H9 (cell line): ENCODE measurements at places on chromosomes 3 and 15.

- no peak for DNase-seq
Observed at GRCh38 chr3:192830291-192831110, 87.2 kb downstream of the MB21D2 start.

GRCh38 chr15:65130941-65131340 is 2.7 kb downstream of the PDCD7 start:
- peak; percentile 37 for DNase-seq

- no peak for DNase-seq
Observed at GRCh38 chr3:126954141-126954842, 28.6 kb upstream of the PLXNA1 start.

DNA sequence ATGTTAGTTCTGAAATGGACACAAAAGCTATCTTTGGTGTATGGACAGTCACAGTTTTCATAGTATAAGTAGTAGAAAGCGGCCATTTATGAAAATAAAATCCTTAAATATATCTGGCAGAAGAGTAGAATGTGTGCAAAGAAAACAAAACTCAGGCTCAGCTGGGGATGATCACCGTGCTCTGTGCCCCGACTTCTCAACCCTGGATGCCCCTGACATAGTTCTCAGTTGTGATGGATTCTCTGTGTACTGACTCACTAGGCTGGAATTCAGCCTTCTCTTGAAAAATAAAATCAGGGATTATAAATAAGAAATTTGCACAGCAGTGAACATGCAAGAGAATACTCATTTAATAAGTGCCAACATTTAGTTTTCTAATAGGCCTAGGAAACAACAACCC is 925.1 kb upstream of the NR2F2 start:
- DNase-seq, result no peak

DNA sequence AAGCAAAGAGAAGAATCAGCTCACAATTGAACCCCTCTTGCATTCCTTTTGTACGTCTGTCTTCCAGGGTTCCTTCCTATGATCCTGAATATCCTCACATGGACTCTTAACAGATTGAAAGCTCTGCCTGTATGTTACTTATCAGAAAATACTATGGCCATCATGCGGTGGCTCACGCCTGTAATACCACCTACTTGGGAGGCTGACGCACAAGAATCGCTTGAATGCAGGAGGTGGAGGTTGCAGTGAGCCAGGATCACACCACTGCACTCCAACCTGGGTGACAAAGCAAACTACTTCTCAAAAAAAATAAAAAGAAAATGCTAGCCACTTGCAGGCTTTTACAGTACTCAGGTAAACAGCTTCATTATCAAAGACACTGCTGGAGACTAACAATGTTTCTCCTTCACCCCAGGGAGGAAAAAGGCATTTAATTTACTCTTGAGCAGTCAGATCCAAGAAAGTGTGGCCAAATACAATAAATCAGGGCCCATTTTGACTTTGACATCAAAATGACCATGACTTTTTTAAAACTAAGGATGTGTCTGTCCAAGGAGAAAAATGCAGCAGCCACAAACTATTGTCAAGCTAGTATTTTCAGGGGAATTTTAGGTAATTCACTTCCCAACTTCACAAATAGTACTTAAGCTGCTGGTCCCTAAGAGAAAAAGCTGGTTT is 27.3 kb downstream of the NPTN start:
- DNase-seq, result no peak
